NCI-H1048 (cell line): ENCODE measurements at places on chromosomes 1 and 21.

DNA sequence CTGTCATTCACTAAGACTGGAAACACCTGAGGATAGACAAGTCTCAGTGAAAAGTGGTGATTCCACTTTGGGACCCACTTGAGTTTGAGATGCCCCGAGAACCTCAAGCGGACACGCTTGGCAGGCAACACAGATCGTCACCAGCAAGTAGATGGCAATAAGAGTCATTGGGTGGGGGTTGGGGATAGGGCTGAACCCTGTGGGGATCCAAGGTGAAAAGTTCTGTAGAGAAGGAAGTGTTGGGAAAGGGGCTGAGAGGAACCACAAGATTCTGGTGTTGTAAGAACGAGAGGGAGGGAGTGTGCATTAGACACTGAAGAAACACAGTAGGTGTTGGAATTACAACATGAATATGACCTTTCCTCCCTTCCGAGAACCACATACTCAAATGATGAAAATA is 45.4 kb upstream of the TDRD10 start:
- DNase-seq = no peak

GRCh38 chr1:8706995-8707396 is 110.4 kb downstream of the RERE start:
- DNase-seq = no peak

DNA sequence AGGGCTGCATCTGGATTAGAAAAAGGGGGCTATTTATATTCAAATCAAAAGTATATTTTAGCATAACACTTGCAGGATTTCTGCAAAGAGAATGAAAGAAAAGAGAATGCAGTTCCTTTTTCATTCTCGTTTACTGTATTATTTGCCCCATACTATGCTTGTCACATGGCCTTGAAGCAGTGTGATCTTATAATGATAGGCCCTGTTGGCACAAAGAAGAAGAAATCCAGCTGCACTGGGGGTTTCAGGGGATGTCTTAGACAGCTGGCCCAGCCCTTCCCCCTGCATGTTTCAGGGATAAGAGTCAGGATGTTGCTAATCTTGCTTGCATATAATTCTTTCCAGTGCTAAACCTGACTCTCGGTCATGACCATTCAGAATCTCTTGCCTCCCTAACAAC is 369.5 kb downstream of the SEC16B start:
- no peak for DNase-seq

- DNase-seq = no peak
Measured at GRCh38 chr21:42570841-42571387, 57.3 kb downstream of the SLC37A1 start.

GRCh38 chr1:36208978-36209703 is 15.1 kb upstream of the THRAP3 start:
- no peak for DNase-seq

DNA sequence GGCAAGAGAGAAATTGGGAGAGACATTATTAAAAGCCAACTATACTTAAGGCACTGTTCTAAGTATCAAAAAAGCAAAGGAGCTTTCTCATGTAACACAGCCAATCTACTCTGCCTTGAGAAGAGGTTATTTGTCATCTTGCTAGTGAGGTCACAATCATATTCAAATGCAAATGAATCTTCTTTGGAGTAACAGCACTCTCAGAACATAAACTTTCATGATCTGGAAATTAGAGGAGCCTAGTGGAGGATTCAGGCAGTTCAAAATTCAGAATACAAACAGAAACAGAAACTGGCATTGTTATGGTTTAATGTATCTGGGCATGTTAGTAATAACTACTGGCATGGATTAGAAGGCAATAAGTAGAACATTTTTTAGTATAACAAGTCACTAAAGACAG is 57.4 kb downstream of the ARID4B start:
- DNase-seq = no peak

DNA sequence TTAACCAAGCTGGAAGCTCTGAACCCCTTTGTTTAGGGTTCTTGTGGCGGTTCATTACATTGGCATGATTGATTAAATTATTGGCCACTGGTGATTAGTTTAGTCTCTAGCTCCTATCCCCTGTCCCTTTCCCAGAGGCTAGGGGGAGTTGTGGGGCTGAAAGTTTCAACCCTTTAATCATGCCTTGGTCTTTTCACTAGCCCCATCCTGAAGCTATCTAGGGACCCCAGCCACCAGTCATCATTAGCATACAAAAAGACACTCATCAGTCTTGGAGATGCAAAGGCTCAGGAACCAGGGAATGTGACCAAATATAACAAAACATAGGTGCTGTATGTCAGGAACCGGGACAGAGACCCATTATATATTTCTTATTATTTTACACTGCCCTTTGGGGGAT is 34.7 kb upstream of the SNX27 start:
- no peak for DNase-seq

DNA sequence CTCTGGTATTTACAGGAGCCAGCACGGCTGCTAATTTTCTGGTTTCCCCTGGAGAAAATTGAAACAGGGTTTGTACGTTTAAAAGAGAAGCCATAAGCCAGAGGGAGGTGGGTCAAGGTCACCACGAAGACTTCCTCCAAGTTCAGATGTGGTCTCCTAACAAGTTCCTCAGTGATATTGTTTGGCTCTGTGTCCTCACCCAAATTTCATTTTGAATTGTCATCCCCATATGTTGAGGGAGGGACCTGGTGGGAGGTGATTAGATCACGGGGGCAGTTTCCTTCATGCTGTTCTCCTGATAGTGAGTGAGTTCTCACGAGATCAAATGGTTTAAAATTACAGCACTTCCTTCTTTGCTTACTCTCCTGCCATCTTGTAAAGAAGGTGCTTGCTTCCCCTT is 295.4 kb upstream of the DAB1 start:
- no peak for DNase-seq
